ENCODE measurements at places on chromosomes 6 and 20.

GRCh38 chr20:327186-328026, 2.1 kb downstream of the SOX12 start:
- peak; percentile 91 for DNase-seq

DNA sequence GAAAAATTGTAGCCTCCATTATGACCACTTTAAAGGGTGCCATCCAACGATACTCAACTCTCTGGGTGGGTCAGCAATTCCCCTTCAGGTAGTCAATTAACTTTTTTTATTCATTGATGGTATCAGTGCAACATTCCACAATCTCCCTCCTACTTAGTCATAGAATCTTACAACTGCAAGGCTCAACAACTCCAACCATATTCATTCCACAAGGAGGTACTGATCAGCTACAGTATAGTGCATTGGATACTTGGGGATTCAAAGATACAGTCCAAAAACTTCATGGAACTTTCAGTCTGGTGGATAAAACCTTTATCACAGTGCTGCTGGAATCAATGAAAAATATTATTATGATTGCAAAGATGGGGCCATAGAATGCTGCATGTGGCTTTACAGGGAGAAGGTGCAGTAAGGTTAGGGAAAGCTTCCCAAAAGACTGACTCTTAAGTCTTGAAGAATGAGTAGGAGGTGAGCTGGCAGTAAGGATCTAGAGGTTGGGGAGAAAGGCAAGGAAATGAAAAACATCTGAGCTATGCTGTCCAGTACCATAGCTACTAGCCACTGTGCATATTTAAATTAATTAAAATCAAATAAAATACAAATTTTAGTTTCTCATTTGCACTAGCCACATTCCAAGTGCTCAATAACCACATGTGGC, 314.7 kb upstream of the PRDM1 start:
- DNase-seq, result no peak

GRCh38 chr20:13255356-13255755, 34.3 kb downstream of the ISM1 start:
- no peak for DNase-seq

DNA sequence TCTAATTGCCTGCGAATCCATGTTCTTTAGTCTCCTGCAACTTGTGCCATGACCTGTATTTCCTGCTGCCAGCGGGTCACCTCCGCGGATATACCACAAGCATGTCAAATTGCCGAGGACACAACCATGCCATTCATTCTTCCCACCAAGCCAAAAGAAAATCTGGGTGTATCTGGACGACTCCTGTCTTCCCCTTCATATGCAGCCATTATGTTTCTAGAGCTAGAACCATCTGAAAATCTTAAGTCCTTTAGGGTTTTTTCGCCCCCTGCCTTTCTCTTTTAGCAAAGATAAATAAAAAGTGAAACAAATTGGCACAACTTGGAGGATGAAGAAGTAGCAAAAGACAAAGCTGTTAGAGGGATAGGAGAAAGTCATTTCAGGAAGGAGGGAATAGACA, 242.6 kb downstream of the ARID1B start:
- no peak for DNase-seq

DNA sequence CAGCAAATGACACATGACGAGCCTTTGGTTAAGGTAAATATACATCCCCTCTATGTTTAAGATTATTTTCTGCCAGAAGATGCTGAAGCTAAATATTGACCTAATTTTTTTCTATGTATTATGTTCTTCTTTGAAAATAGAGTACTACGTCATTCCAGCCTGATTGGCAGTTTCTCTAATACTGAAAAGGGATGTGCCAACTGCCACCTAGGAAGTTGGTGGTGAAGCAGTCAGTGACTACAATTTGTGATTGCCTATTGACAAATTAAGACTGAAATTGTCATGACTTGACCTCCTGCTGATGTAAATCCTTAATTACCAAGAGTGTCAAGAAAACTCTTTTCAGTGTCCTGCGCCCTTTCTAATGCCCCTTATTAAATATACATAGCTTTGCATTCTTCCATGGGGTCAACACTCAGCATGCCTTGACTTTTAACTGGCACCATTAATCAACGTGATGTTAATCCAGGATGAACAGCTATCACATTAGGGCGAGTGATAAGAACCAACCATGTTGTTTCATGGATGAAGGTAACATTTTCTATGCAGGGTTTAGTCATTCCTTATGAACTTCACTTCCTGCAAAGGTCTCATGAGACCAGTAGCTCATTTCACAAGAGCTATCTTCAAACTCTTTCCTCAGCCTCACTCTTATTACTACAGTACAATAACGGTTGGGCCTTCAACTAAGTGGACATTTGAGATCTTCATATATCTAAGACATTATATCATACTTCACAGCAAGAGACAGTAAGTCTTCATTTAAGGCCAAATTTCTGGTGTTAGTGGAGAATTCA, 22.5 kb upstream of the SGK1 start:
- no peak for DNase-seq

- no peak for DNase-seq
Observed at GRCh38 chr20:52294106-52294628, 102.6 kb upstream of the ZFP64 start.

DNA sequence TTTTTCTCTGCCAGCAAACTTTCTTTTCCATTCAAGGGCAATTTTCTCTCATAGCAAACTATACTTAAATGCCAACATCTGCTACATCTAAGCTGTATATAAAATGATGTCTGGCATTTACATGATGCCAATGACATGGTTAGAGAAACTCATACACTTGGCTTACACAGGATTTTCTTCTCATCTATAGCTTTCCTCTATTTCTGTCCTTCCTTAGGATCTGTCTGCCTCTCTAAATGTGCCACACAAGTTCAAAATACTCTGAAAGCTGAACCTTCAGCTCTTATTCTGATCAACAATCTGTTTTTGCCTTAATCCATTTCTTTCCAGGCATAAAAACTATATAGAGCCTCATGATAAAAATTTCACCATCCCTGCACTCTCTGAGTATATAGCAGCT, 290.9 kb upstream of the RNF217 start:
- no peak for DNase-seq

- no peak for DNase-seq
Observed at GRCh38 chr6:56992703-56993102, 37.8 kb downstream of the BEND6 start.

- peak; percentile 50 for DNase-seq
Observed at GRCh38 chr6:45422503-45423110, 44.9 kb upstream of the SUPT3H start.

- no peak for DNase-seq
Observed at GRCh38 chr6:132063204-132063603, 112.0 kb upstream of the CCN2 start.

DNA sequence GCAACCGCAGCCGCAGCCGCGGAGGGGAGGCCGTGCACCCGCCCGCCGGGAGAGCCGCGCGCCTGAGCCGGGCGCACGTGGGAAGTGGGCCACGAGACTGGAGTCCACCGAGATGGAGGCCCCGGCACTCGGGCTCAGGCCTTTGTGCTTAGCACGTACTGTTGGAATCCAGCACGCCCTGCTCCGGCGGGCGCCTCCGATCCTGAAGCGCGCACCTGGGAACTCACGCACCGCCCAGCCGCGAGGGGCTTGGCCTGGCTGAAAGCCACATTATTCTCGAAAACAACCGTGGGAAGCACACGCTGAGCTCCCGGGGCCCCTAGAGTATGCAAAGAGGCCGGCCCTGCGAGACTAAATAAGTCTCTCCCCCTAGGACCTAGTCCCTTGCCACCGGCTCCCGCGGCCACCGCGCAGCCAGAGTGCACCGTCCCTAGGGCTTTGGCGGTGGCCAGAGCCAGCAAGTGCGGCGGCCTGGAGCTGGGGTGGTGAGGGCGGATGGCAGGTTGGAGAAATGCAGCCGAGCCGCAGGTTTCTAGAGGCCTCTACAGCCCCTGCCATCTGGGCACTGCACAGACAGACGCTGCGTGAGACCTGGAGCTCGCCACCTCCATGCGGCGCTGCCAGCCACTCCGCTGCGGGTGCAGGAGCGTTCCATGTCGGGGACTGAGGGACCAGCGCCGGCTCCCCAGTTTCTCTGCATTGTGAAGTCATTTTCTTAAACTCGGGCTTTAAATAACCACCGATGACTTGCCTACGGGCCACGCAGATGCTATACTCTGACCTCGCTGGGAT, 42.0 kb upstream of the LY86 start:
- DNase-seq, result peak; percentile 9

Data from hepatic stellate cell (primary cell).